CD4-positive, alpha-beta T cell treated with Interleukin-4 for 4 hours (primary cell): ENCODE measurements at places on chromosomes 1 and 21.
A peak's percentile ranks its signal among the peaks of the same experiment; 100 is the strongest.

DNA sequence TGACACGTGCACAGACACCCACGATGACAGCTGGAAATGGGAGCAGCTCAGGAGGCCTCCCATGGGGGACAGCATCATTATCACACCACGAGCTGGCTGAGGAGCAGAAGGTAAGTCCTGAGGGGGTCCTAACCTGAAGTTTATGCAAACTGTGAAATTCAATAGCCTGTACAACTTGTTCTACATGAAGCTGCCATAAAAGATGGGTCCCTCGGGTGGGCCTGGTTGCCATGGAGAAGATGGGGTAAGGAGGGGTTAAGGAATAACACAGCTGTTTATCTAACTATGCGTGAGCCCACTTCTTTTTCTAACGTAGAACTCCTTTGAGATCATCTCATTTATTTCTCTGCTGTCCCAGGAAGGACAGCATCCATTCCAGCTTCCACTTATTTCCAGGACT is 163.4 kb upstream of the CD34 start:
- no peak for DNase-seq

DNA sequence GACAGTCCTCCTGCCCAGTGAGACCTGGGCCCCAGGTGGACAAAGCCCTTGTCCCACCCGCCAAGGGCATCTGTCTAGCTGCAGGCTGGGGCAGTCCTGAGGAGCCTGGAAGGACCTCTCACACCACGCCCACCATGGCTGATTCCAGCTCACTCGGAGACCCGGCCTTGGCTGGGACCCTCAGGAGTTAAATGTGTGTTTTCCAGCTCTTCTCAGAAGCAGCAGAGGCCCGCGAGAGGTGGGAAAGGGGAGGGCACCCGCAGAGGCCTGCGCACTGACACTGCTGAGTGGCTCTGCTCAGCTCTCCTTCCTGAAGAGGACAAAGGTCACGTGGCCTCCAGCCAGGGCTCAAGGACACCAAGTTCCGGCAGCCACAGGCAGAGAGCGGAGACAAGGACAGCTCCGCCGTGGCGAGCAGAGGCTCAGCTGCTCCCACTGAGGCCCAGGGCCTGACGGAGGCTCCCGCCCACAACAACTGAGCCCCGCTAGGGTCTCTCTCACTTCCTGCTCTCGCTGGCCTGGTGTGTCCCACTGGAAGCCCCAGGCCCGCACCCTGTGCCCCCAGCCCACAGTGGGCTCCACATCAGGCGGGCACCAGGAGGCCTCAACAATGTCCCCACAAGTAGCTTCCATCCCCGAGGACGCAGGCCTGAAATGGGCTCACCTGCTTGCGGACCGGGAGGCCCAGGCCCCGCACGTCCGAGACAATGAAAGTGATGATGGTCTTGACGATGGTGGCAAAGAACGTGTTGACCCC is 16.9 kb downstream of the SLC19A1 start:
- DNase-seq: no peak

DNA sequence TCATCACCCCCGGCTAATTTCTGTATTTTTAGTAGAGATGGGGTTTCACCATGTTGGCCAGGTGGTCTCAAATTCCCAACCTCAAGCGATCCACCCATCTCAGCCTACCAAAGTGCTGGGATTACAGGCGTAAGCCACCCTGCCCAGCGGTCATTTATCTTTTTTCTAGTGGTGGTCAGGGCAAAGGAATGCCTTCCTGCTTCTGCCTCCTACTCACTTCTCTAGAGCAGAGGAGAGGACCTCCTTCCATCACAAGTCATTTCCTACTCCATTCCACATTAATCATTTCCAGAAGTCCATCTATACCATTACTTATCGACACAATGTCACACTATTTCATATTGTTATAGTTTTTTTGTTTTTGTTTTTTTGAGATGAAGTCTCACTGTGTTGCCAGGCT is 13.3 kb downstream of the FBXO42 start:
- no peak for DNase-seq

DNA sequence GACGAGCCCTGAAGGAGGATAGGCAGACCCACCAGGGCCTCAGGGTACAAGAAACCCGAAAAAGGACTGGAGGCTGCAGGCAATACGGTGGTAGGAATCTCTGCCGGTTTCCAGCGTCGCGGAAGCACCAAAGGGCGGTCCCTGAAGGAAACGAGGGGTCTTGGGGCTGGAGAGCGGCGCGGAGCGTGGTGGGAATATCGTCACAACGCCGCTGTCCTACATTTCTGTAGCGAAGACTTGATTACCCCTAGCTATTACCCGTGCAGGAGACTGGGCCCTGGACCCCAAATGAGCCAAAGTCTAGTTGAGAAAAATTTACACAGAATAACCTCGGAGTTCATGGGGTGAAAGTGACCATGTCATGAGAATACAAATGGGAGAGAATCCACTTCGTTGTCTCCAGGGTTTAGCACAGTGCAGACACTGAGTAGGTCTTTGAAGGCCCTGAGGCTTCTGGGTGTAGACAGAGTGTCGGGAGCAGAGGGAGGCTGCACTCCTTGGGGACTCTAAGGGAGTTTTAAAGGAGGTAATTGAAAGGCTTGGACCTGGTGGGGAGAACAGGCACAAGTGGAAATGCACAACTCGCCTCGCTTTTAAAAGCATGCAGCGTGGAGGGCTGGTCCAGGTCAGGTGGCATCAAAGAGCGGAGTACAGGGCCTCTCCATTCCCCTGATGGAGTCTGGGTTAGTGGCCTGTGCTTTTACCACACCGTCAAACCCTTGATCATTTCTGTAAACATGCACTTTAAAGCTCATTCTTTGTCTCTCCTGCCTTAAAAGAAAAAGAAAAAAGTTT is 1.5 kb downstream of the ATP1A1 start:
- DNase-seq: peak; percentile 28

- DNase-seq: no peak
These were observed 235.1 kb downstream of the NRIP1 start for GRCh38 chr21:14829685-14830084.

DNA sequence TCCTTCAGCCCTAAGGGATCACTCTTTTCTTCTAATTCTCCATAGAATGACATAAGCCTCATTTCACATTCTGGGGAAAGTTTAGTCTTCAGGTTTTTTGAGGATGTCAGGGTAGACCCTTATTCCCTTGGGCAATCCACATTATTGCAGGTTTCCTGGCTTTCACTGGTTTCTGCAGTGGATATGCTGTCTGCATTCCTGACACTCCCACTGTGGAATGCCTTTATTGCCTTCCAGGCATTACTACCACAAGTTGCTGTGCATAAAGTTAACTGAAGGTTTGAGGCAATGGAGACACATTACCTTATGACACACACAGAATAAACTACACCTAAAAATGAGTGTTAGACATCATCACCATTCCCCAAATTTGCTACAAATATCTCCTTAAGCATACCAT is 12.7 kb downstream of the FASLG start:
- no peak for DNase-seq

DNA sequence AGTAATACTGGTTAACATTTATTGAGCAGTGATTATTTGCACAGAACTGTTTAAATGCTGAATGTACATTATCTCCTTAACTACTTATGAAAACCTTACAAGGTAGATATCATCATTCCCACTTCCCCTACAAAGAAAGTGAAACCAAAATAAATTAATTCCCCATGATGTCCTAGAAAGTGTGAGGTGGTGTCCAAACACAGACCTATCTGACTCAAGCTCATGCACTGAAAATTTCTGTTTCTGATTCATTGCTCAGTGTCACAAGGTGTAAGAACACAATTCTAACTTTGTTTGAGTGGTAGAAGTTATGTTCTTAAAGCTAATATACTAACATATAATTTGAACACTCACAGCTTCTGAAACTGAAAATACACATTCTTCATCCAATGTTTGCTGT is 178.7 kb downstream of the MRPL39 start:
- peak; percentile 11 for DNase-seq

DNA sequence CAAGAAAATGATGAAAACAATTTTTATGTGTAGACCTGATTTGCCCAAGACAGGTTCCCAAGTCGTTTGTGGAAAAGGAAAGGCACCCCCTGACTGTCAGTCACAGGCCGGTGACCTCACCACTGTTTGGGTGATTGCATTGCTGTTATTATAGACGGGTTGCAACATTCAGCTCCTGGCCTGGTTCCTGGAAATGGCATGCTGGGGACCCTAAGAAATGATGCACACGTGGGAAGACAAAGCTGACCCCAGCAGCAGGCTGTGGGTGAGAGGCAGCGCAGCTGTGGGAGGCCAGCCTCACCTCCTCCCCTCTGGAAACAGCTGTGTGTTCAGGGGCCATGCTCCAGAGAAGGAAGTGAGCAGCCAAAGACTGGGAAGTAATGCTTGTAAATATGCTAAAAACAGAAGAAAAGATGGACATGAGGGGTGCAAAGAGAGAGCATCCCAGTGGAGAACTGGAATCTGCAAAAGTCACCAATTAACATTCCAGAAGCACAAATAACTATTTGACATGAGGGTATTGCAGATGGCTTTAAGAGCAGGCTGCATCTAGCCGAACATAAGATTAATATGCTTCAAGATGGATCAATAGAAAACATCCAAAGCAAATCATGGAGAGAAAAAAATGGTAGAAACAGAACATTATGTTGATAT is 23.4 kb upstream of the ABCG1 start:
- no peak for DNase-seq

GRCh38 chr1:100308777-100309176 is 42.8 kb downstream of the RTCA start:
- DNase-seq: no peak

GRCh38 chr1:74812180-74812541 is 79.2 kb downstream of the TYW3 start:
- no peak for DNase-seq

- no peak for DNase-seq
These were observed 171.8 kb downstream of the FCRL5 start for GRCh38 chr1:157380523-157380922.

- DNase-seq: no peak
These were observed 7.7 kb downstream of the POU3F1 start for GRCh38 chr1:38038861-38039260.

DNA sequence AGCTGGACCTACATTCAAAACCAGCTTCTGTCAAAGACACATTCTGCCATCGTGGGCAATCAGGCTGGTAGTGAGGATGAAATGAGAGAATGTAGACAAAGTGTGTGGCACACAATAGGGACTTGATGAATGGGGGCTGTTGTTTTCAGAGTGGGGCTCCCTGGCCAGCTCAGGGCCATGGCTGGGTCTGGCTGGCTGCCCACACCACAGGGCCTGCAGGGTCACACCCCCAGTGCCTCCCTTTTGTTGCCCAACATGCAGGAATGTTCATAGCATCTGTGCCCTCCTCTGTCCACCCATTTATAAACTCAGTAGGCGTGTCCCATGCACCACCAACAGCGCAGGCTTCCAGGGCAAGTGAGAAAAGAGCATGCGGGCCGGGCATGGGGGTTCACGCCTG is 20.8 kb upstream of the ECE1 start:
- no peak for DNase-seq

- DNase-seq: no peak
These were observed 12.4 kb downstream of the MX2 start for GRCh38 chr21:41374177-41374712.

DNA sequence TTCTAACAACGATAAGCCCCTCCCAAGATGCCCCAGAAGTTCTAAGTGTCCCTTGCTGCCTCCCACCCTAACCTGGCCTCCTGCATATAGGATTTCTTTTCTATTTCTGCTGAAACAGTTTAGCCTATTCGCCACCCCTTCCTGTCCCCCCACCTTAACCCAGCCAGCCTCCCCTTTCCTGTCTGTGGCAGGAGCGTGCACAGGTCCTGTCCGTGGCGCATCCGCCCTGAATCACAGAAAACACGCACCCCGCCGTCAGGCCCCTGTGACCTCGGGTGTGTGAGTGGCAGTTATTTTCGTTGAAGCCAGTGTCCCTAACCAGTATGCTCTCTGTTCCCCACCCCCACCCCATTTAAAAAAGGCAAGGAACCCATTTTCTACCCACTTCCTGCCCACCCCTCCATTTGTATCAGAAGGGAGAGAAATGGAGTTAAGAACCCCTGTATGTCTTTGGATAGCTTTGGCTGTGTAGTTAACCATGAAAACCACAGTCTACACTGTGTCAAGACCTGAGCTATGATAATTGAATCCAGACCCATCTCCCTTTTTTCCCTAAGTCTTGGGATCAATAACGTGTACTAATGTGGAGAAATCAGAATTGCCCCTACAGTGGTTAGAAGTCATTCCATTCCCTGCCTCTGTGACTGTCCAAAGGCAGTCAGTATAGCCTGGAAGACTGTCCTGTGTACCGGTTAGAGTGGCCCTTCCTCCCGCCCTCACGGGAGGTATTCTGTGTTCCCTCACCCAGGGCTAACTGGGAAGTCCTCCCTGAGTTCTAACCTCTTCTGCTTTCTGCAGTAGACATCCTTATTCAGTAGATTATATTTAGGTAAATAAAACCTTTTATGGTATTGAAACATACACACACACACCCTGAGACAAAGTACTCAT is 1.8 kb downstream of the PLEKHO1 start:
- peak; percentile 88 for DNase-seq

DNA sequence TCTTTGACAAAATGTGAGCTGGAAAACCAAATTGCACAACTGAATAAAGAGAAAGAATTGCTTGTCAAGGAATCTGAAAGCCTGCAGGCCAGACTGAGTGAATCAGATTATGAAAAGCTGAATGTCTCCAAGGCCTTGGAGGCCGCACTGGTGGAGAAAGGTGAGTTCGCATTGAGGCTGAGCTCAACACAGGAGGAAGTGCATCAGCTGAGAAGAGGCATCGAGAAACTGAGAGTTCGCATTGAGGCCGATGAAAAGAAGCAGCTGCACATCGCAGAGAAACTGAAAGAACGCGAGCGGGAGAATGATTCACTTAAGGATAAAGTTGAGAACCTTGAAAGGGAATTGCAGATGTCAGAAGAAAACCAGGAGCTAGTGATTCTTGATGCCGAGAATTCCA is 42.7 kb downstream of the CENPF start:
- DNase-seq: no peak

DNA sequence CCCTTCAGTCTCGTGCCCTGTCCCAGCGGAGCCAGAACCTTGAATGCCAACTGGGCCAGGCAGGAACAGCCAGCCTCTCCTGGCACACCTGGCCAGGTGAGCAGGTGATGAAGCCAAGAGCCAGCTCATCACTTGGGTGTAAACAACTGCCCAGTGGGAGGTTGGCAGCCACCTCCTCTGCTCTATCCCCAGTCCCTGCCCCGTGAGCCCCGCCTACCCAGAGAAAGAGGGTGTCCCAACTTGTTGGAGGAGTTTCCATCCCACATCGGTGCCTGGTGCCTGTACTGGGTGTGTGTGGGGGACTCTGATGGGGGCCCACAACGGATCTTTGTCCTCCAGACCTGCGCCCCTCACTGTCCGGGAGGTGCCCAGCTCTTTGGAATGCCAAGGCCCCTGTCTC is 17.8 kb upstream of the FAM131C start:
- no peak for DNase-seq

GRCh38 chr1:177427811-177428210 is 257.1 kb downstream of the BRINP2 start:
- no peak for DNase-seq

GRCh38 chr1:200363264-200363933 is 46.4 kb downstream of the ZNF281 start:
- no peak for DNase-seq

GRCh38 chr1:14605945-14606344 is 7.5 kb downstream of the KAZN start:
- no peak for DNase-seq

DNA sequence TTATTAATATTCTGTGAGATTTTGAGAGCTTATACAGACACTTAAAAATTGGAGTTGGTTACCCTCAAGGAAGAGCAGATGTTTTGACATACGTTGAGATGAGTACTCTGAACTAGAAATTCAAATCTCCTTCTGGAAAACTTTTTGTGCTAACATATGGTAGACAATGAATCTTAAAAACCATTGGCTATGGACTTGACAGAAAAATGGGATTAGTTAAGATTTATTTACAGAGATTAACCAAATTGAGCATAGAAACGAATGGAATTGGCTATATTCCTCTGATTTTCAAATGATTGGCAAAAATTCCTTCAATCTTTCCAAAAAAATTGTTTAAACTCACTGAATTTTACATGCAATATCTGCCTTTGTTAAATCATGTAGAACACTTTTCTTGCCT is 1392.9 kb downstream of the BRINP3 start:
- no peak for DNase-seq
